ENCODE measurements at places on chromosomes 11 and 22.

DNA sequence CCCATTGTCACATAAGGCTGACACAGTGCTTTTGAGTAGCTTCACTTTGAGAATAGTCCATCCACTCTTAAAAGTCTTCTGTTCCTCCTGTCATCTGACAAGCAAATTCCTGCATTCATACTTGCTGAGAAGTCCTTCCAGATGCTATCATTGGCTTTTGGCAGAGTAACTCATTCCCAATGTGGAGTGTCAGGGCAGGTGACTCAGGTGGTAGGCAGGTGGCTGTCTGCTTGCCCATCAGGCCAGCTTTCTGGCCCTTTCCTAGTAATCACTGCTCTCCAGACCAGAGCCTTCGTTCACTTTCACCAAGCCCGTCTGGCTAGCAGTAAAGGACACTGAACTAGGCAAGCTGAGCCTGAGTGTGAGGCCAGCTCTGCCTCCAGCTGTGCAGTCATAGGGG lies 162.5 kb upstream of the CCDC90B start:
- no peak for DNase-seq

DNA sequence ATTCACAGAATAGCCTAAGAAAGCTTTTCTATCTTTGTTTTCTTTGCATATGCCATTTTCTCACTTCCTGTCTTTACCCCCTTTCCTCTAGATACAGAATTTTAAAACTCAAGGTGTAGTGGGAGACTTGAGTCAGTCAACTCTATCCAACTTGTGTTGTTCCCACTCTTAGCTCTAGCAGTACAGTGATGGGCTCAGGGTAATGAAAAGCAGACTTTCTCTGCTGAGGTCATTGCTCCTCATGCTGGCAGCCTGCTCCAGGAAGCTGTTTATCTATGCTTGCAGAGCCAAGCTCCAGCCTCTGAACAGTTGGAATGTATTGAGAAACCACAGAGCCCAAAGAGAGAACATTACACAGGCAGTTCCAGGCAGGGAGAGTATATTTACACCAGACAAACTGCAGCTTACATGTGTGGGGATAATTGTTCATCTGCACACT lies 68.1 kb downstream of the CSTPP1 start:
- no peak for DNase-seq

GRCh38 chr22:32814285-32814860 lies 12.9 kb downstream of the TIMP3 start:
- DNase-seq: no peak

DNA sequence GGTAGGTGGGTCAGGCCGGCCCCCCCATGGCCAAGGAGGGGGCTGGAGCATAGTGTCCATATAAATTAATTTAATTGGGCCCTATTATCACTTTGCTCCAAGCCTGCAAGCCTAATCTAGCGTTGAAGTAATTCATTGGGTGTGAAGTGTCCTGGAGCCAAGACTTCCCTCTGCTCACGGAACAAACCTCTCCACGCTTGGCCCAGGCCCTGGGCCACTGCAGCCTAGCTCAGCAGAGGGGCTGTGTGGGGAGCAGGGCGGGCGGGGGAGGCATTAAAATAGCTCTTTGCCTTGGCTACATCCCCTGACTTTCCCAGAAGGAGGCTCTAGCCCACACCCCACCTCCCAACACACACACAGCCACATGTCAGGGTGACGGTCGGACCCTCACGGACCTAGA lies 73.5 kb downstream of the THAP12 start:
- no peak for DNase-seq
